NCI-H2081 treated with DMSO at 0.1 percent for 48 hours (cell line): ENCODE measurements at places on chromosomes 6 and 20.

DNA sequence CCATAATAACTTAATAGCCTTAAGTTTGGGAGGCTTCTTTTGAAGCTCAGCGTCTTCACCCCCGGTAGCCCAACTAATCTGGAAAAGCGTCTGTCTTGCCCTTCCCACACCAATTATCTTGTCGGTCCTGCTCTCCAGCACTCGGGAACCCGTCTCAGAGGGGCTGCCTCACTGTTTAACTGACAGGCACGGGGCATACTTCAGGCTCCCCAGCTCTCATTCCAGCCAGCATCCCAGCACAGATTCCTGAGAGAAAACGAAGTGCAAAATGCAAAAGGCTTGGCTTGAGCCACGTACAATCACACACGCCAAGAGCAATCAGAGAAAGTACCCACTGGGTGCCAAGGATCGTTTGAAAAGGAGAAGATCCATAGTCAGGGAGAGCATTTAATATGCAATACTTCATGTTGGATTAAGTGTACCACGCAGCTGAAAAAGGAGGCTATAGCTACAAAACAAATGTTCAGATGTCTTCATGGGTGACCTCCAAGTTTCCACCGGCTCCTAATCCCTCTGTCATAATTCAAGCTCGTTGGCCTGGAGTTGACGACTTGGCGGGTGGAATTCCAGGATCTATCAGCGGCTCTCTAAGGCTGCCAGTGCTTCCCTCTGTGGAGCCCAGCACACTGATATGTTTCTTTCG, 53.7 kb upstream of the STX16 start:
- no peak for DNase-seq

GRCh38 chr6:95203153-95203754, 374.1 kb upstream of the MANEA start:
- no peak for DNase-seq

GRCh38 chr6:47792216-47792733, 10.4 kb downstream of the OPN5 start:
- DNase-seq: no peak

- DNase-seq: no peak
Observed at GRCh38 chr6:692356-692851, 535 bp downstream of the EXOC2 start.

DNA sequence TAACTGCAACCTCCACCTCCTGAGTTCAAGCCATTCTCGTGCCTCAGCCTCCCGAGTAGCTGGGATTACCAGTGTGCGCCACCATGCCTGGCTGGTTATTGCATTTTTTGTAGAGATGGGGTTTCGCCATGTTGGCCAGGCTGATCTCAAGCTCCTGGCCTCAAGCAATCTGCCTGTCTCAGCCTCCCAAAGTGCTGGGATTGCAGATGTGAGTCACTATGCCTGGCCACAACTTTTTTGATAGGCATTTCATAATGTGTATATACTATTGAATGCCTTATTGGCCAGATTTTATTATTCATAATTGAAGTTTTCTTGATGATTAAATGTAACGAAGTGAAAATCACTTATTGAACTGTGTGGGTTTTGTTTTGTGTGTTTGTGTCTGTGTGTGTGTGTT, 27.9 kb downstream of the FIG4 start:
- no peak for DNase-seq

GRCh38 chr6:47934023-47934422, 152.2 kb downstream of the OPN5 start:
- no peak for DNase-seq

- no peak for DNase-seq
Observed at GRCh38 chr6:139778688-139779087, 404.2 kb upstream of the CITED2 start.

GRCh38 chr20:24984961-24985640, 7.5 kb downstream of the APMAP start:
- no peak for DNase-seq
